ENCODE measurements at places on chromosomes 7 and 10.

DNA sequence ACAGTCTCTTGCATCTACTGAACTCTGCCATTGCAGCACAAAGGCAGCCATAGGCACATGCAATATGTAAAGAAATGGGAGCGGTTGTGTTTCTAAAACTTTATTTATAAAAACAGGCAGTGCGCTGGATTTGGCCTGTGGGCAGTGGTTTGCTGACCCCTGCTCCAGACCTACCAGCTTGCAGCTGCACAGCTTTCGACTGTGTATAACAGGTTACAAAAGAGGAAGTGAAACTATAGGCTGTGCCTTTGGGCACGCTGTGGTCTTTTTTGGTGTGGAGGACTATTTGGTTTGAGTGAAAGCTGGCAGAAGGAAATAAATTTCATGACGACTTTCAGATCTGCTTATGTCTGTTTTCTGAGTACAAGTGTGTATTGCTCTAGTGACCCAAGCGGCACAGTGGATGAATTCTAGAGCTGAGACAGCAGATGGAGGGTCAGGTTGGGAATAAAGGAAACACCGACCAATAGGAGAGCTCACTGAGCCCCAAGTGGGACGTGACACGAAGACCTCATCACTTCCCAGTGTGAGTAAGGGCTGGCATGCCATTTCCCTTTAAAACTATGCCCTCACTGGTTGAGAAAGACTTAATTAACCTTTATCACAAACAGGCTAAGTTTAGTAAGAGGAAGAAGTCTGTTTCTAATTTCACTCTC, 152.7 kb downstream of the ANK3 start:
- DNase-seq: no peak

GRCh38 chr10:44651834-44652233, 259.3 kb upstream of the TMEM72 start:
- DNase-seq: no peak

GRCh38 chr10:75049316-75050148, 61.9 kb upstream of the SAMD8 start:
- no peak for DNase-seq

GRCh38 chr10:89663144-89663543, 18.1 kb upstream of the PANK1 start:
- DNase-seq: no peak

GRCh38 chr10:77576444-77577032, 61.1 kb downstream of the KCNMA1 start:
- DNase-seq: no peak

GRCh38 chr10:103445767-103446567, 6.2 kb downstream of the CALHM2 start:
- no peak for DNase-seq

DNA sequence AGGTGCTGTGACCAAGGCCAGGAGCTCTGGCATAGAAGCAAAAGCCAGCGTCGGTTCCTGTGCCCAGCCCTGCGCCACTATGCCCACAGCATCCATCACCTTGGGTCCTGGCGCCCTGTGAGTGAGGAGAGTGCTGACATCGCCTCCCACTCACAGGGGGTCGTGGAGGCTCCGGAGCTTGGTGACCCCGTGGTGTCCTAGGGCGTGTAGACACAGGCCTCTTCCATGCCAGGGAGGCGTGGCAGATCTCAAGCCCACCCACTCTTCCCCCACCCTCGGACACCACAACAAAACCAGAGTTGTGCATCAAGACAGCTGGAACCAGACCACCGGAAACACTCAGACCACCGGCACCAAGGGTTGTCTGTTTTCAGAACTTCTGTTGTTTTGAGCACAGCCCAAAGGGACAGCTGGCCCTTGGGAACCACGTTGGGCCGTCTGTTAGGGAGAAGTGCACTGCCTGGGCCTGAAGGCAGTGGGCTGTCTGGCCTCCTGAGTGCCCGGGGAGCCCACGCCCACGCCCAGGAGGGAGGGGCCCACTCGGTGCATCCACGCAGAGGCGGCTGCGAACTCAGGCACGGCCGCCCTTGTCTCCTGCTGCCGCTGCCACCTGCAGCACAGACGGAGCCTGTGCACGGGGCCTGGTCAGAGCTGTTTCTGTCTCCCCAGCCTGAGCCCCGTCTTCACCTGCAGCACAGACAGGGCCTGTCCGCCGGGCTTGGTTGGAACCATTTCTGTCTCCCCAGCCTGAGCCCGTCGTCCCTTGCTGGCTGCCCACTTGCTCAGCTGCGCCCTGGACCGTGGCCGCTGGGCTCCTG, 106.3 kb downstream of the INPP5A start:
- DNase-seq: no peak

DNA sequence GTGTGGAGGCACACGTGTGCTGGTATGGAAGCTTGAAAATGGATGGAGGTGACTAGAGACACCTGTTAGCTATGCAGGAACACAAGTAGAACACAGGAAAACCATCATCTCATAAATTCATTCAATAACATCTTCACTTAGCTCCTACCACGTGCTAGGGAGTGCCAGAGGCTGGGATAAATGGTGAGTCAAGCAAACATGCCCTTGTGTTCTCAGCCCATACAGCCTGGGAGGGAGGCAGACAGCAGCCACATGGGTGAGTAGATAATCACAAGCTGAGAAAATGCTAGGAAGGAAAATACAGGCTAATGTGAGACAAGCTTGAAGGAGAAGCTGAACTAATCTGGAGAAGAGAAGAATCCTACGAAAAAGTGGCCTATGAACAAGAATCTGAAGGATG, 468.0 kb upstream of the ZMIZ1 start:
- no peak for DNase-seq

DNA sequence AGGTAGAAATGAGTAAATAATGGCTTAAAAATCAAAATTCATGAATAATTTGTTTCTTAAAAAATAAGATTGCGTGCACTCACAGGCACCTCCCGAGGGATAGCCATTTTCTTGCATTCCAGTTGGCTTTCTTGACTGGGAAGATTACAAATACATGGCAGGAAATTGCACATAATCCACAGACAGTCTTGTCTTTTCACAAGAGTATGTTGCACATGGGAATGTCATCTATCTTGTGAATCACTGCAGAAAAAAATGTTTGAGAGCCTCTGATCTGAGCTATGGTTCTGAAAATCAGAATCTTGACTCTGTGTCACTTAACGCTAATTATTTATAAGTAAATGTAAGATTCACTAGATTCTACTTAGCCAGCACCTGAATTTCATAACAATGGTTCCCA, 74.1 kb upstream of the PRKG1 start:
- DNase-seq: no peak

DNA sequence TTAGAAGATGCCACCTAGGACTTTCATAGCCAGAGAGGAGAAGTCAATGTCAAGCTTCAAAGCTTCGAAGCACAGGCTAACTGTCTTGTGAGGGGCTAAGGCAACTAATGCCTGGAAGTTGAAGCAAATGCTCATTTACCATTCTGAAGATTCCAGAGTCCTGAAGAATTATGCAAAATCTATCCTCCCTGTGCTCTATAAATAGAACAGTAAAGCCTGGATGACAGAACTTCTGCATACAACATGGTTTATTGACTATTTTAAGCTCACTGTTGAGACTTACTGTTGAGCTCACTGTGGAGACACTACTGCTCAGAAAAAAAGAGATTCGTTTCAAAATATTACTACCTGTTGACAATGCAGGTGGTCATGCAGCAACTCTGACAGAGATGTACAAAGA, 28.6 kb downstream of the TNS3 start:
- DNase-seq: no peak

DNA sequence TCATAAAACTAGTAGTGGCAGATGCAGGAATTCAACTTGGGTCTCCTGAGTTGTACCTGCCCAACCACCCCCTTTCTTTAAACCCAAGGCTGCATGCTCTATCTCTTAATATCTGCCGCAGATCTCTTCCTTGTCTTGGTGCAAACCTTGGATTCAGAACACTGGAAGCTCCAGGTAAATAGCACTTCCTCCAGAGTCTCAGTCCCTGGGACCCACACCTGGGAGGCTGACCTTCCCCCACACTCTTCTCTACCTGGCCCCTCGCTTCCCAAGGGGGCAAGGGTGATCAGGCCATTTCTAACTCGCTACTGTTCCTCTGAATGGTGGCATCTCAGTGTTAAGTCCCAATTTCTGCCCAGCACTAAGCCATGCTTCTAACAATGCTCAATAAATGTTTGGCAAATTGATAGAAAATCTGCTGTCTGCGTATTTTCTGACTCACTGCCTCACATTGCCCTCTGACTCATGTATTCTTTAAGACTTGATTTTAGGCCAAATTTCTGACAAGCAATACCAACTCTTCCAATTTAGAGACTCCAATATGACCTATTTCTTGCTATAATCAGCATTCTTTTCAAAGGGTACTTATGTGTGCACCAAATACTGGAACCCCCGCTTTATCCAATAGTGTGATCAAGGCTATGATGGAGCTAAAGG, 68.0 kb upstream of the PPP1R3C start:
- no peak for DNase-seq

GRCh38 chr10:22334414-22335172, 10.7 kb upstream of the SPAG6 start:
- DNase-seq: no peak

GRCh38 chr10:288316-289200, 153.3 kb downstream of the ZMYND11 start:
- DNase-seq: no peak

DNA sequence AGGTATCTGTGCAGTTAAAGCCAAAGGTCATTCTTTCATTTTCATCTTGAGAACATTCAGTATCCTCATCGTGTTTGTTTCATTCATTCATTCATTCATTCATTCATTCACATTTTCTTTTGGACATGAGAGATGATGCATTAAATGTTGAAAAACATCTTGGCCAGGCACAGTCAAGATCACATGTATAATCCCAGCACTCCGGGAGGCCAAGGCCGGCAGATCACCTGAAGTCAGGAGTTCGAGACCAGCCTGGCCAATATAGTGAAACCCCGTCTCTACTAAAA, 34.3 kb downstream of the APBB1IP start:
- no peak for DNase-seq

All from left renal cortex interstitium (tissue), 4 donors.